Kidney tubule cell (primary cell): ENCODE measurements at places on chromosomes 7 and 10.
A peak's percentile ranks its signal among the peaks of the same experiment; 100 is the strongest.

GRCh38 chr7:41624818-41625217 is 78.1 kb downstream of the INHBA start:
- DNase-seq = no peak

DNA sequence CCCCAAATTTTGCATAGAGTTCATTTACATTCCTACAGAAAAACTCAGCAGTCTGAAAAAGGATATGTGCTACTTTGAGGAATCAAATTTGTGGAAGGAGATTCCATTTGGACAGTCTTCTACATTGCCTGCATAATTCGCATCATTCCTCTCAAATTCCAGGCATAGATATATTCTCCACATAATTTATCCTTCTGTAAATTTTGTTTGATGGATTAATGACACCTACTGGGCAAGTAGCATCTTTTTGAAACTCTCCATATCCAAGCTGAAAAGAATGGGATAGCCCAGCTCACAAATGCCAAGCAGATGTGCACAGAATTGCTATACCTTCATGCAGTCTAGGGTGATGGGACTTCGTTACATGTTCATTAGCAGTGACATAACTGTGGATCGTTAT is 515.3 kb downstream of the AUTS2 start:
- no peak for DNase-seq

- peak; percentile 59 for DNase-seq
Observed at GRCh38 chr10:12902135-12902572, 99.4 kb downstream of the CCDC3 start.

- DNase-seq = no peak
Observed at GRCh38 chr7:16619979-16620408, 25.6 kb downstream of the ANKMY2 start.

DNA sequence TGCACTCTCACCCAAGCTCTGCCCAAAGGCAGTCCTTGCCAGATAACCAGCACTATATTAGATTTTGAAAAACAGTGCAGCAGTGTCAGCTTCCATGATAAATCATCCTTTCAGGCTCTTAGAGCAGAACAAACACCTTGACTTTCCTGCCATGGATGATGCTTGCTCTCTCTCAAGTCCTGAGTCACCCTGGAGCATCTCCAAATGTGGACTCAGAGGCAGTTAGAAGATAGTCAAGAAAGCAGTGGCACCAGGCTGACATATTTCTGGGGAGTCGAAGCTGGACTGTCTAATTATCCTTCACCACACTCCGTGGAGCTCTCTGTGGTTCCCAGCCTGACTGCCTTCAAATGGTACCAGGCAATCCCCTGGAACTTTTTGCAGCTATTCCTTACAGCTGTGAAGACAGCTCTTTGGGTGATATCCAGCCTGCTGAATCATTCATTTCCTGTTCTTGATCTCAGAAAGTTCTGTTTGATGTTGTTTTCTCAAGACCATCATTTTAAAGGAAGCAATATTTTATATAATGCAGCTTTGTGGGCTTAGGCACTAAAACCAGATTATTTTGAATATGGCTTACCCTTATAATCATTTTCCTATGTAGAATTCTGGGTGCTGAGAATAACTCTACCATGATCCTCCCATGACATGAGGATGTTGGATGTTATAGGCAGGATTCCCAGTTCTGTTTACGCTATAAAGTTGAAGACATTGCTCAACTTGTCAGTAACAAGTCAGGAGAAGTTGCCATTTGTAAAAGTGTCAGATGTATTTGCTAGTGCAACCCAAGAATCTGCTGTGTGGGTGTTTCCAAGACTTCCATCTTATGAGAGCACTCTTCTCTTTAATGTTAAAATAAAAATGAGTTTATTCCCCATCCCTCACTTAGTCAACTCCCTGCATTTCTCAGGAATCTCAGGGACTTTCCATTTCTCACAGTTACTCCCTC is 233.8 kb downstream of the C7orf25 start:
- DNase-seq = peak; percentile 71

DNA sequence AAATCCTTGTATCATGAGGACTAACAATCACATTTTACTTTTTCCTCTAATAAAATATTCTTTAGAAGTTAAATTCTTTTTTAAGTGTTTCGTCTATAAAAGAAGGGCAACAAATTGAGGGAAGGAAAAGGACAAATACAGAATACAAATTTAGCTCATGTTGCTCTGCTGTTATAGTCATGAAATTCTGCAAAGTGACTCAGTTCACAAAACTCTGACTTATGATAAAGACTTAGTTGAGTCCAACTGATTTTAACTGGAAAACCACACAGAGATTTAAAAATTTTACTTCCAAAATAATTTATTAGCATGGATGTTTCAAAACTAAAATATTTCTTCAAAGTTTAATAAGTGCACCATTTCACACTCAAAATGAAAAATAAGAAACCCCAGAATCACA is 75.0 kb upstream of the GPR22 start:
- DNase-seq = peak; percentile 3

- DNase-seq = no peak
Observed at GRCh38 chr10:130727766-130728490, 583.6 kb downstream of the TCERG1L start.

- no peak for DNase-seq
Observed at GRCh38 chr10:85319826-85320225, 991.4 kb downstream of the CCSER2 start.
